ENCODE measurements at places on chromosomes 2 and 18.

GRCh38 chr2:239945751-239946561 lies 79.2 kb downstream of the NDUFA10 start:
- no peak for DNase-seq

DNA sequence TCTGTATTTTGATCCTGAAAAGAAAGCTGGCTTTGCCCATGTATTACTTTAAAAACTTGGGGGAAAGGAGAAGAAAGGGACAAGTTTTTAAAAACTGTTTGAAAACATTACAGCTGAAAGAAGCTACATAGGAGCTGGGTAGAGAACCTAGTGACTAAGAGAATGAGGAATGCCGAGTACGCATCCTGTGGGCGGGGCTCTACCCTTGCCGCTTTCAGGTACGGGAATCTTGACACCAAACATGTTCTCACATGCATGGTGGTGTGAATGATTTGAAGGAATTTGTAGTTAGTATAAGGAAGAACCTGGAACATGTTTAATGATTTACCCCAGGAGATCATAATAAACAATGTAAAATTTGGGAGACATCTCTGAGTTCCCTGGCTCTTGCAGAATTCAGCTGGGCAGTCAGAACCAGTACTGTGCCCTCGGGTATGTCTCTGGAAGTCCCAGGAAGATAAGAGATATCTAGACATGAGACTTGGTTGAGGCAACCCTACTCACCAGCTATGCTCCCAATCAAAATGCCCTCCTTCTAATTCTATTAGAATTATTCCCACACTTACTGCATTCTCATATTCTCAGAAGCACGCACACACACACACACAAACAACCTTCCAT lies 16.5 kb upstream of the TGFA start:
- DNase-seq, result no peak

DNA sequence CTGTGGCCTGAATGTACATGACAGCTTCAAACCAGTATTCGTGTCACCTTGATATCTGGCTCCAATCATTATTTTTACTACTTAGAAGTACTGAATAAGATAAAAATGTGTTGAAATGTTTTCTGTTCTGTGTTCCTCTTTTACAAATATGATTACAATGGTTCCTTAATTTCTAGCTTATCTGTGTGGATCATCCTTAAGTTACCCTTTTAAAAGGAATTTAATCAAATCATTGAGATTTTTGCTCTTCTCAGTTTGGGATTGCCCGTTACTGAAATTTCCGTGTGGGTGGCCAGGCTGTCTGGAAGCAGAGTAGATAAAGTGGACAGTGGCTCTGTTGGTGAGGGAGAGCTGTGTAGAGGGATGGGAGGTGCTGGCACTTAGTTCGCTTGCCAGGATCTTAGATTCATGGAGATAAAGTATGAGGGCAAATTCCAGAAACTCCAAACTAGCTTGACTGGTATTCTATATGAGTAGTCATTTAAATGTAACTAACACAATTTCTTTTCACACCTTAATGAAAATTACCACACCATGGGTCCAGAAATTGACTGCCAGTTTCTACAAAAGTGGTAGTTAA lies 27.4 kb upstream of the SAG start:
- no peak for DNase-seq

DNA sequence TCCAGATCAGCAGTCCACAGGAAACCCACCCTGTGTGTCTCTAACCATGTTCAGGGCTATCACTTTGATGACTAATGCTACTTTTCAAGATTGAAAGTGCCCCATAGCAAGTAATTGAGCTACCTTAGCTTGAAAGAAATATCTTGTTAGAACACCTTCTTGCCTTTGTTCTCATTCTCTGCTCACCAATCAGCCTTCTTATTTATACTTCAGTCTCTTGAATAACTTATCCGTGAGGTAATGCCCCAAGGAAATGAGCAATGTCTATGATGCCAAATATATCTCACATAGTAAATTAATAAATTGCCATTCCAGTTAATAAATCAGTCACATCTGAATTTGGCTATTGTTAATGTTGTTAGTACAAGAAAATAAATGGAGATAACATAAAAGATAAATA lies 141.6 kb downstream of the WDPCP start:
- no peak for DNase-seq

- DNase-seq, result no peak
Observed at GRCh38 chr18:47932603-47933002, 2.1 kb upstream of the SMAD2 start.

DNA sequence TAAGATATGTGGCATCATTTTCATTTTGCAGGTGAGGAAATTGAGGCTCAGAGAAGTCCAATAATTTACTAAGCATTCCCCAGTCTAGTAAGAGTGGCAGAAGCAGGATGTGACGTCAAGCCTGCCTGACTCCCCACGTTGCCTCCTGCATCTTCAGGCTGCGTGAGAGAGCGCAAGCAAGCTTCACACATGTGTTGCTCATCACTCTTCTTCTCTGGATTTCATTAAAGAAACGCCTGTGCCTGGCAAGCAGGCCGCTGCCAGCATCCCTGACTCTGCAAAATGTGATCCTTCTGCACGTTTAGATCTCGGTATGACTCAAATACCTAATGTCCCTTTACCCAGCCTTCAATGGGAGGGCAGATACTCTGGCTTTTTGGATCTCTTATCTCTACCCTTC lies 96.8 kb downstream of the PRKCE start:
- no peak for DNase-seq

GRCh38 chr2:177429688-177430325 lies 37.2 kb downstream of the AGPS start:
- no peak for DNase-seq

DNA sequence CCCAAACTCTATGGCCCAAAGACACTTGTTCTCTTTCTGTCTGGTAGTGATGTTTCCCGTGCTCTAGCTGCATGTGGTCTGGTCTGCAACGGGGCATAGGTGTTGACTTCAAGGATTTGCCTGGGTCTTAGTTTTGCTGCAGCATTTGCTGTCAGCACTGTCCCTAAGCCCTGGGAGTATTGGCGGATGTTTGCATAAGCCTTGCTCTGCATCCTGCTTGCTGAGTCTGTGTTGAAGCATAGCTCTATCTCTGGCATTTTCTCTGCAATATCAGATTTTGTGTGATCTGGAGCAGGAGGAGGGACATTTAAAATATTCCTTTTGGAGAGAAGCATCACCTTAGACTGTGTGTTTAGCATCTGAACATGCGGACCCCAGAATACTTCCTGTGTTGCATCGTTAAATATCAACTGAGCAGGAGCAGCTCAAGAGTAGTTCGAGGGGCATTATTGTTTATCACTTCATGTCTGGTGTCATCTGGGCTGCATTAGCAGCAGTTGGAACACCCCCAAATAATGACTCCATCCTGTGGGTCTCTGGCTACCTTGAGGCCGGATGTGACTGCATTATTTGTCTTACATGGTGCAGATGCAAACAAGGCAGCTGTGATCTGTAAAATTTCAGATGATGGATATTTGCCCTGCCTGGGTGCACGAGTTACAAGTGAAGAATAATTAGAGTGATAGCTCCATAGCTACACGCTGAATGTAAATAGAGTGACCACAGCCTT lies 231.7 kb downstream of the TRIB2 start:
- DNase-seq, result no peak

- no peak for DNase-seq
Observed at GRCh38 chr2:139469985-139470384, 689.8 kb upstream of the NXPH2 start.

DNA sequence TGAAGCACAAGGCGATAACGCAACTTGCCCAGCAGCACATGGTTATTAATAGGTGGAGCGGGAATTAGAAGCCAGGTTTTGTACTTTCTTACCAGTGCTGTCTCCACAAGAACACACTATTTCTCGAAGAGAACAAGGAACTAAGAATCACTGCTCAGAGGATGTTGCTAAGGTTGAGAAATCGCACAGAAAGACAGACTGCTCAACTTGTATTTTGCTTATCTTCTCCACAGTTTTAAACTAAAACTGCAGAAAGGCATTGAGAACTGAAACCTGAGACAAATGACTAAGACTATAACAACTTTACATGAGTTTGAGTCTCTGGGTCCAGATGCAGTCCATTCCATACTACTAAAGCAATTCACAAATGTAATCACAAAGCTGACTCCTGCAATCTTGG lies 6.2 kb downstream of the PRKD3 start:
- no peak for DNase-seq

- DNase-seq, result no peak
Observed at GRCh38 chr2:241835611-241836010, 23.1 kb downstream of the PDCD1 start.

DNA sequence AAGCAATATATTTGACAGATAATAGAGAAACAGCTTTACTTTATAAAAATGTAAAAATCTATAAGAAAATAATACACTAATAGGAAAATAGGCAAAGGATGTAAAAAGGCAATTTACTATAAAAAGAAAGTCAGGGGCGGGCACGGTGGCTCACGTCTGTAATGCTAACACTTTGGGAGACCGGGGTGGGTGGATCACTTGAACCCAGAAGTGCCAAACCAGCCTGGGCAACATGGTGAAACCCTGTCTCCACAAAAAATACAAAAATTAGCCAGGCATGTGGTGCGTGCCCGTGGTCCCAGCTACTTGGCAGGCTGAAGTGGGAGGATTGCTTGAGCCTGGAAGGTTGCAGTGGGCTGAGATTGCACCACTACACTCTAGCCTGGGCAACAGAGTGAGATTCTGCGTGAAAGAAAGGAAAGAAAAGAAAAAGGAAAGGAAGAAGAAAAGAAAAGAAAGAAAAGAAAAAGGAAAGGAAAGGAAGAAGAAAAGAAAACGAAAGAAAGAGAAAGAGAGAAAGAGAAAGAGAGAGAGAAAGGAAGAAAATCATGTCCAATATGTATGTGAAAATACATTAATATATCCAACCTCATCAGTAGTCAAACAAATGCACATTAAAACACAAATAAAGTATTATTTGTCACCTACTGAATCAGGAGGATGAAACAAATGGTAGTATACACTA lies 65.1 kb downstream of the ADD2 start:
- DNase-seq, result no peak

- DNase-seq, result no peak
Observed at GRCh38 chr2:79723830-79724229, 211.0 kb downstream of the CTNNA2 start.

- DNase-seq, result no peak
Observed at GRCh38 chr2:147628971-147629421, 215.8 kb upstream of the ACVR2A start.

GRCh38 chr2:7771781-7772180 lies 854.6 kb downstream of the RNF144A start:
- no peak for DNase-seq

Data from thymus (tissue), 14 donors.